ENCODE measurements at places on chromosomes 6 and 20. TPM values are rescaled to one million over a fixed set of nuclear protein-coding genes. Genes with fewer than 3 reads are reported as not detected.

GRCh38 chr6:101281266-101281665 is 112.2 kb upstream of the GRIK2 start:
- DNase-seq: no peak

MAS1 gene
- total RNA-seq: not detected

DNA sequence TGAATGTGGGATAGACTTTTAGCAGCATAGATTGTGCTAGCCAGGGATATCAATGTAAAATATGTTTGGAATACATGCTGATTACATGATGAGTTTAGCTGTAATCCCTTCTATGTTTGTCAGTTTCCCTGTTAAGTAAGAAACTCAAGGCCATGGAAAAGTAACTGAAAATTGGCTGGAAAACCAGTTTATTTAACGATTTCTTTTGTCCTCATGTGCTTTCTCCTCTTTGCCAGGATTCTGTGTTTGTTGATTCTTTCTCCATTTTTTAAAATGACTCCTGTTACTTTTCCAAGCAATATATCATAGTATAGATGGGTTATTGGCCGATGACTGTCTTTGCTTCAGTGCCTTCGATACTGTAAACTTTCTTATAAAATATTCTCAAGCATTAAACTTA is 87.5 kb downstream of the SAMD5 start:
- DNase-seq: no peak

- no peak for DNase-seq
Observed at GRCh38 chr20:24695529-24696225, 226.2 kb downstream of the SYNDIG1 start.

GRCh38 chr20:5703681-5704101 is 46.5 kb upstream of the SHLD1 start:
- no peak for DNase-seq

All from Caco-2 (cell line).